ENCODE measurements at places on chromosomes 13 and 19.

DNA sequence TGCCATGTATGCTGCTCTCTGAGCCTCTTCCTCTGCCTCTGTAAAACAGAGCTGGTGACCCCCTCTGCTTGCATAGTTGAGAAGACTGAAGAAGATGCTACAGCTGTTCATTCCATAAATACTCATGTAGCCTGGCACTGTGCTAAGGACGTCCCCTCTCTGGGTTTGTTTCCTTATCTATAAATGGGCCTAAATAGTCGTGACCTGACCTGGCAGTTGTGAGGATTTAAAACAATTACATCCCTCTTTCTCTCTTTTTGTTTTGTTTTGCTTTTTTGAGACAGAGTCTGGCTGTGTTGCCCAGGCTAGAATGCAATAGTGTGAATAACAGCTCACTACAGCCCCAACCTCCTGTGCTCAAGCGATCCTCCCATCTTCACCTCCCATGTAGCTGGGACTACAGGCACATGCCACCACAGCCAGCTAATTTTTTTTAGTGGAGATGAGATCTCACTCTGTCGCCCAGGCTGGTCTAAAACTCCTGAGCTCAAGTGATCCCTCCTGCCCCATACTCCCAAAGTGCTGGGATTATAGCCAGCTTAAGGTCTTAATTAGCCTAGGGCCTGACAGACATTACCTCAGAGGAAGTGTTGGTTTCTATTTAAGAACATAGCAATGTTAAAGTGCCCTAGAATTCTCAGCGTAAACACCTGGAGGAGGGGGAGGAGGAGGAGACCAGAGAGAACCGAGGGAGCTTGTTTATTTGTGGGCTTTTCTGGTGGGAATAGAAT lies 4.6 kb downstream of the WDR62 start:
- DNase-seq = no peak

DNA sequence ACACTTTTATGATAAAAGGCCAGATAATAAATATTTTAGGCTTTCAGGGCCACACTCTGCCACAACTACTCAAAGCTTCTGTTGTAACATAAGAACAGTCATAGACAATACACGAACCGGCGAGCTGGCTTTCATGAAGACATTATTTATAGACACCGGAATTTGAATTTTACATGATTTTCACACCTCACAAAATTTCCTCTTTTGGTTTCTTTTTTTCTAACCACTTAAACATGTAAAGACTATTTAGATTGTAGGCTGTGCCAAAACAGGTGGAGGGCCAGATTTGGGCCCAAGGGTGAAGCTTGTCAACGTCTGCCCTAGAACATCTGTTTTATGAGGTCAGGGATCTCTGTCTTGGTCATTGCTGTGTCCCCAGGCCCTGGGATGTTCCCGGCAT lies 29.7 kb upstream of the FXYD3 start:
- DNase-seq = peak; percentile 71

DNA sequence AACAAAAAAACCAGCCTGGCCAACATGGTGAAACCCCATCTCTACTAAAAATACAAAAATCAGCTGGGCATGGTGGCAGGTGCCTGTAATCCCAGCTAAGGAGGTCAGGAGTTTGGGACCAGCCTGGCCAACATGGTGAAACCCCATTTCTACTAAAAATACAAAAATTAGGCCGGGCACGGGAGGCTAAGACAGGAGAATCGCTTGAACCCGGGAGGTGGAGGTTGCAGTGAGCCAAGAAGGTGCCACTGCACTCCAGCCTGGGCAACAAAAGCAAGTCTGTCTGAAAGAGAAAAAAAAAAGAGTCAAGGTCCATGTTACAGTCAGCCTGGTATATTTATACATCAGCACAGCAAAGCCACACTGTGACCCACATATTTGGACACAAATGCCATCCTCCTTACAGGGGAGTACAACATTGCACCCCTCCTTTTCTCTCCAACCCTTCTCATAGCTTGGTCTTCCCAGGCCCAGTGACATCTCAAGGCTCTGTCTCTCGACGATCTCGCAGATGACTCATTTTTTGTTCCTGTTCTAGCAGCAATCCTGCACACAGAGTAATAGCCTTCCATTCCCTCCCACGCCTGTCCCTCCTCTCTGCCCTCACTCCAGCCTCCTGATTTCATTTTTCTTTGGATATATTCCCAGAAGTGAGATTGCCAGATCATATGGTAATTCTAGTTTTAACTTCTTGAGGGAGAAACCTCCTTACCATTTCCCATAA lies 21.0 kb upstream of the DPP9 start:
- no peak for DNase-seq

- no peak for DNase-seq
These were observed 9.7 kb upstream of the C19orf12 start for GRCh38 chr19:29724746-29725145.

DNA sequence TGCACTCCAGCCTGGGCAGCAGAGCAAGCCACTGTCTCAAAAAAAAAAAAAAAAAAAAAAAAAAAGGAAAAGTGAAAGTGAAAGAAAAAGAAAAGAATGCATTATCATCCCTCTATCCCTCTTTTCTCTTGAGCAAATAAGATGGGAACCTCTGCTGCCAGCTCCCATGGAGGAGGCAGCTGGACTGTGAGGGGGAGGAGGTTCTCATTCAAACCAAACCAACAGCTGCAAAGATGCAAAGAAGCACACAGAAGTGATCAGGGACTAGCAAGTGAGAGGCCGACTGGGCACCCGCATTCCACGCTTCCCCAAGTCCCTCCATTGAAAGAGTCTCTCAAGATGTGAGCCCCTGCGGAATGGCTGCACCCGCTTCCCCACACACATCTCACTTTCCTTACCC lies 63.5 kb downstream of the TSHZ3 start:
- no peak for DNase-seq

- no peak for DNase-seq
These were observed 254.6 kb downstream of the COG6 start for GRCh38 chr13:39910041-39910440.
